ENCODE measurements at places on chromosomes 13 and 19.

- DNase-seq = no peak
Measured at GRCh38 chr13:41017817-41018601, 1.1 kb downstream of the ELF1 start.

DNA sequence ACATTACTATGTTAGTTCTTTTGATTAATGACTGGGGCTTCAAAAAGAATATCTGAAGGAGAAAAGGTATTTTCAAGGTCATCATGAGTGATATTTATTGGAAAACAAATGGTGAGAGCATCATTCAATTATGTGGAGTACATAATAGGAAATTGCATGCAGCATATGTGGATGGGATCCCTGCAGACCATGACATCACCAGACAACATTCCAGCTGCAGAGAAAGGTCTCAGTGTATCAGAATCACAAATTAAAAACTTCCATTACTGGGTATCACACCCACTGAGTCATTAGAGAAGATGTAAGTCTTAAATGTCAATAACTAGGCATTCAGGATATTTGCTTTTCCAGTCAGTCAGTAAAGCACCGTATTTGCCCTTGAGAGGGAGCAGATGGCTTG is 574.4 kb upstream of the SLC10A2 start:
- no peak for DNase-seq

DNA sequence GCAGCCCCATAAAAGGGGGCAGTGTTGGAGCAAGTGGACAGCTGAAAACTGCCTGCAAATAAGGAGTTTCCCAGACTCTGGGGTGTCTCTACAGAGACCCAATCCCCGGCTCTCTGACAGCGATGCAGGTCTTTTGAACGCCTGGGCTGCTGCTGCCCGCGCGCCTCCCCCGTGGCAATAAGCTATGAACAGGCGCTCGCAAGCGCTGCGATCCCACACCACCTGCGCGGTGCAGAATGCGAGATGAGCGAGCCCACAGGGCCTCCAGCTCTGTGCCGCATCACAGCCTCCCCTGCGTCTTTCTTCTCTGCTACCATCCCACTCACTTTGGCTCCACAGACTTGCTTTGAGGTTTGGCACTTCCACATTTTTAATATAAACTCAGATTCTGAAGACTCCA is 62.3 kb downstream of the KCTD15 start:
- DNase-seq = no peak

GRCh38 chr13:27967203-27967735 is 1.8 kb downstream of the CDX2 start:
- no peak for DNase-seq

GRCh38 chr19:45668342-45668871 is 386 bp downstream of the GIPR start:
- no peak for DNase-seq

DNA sequence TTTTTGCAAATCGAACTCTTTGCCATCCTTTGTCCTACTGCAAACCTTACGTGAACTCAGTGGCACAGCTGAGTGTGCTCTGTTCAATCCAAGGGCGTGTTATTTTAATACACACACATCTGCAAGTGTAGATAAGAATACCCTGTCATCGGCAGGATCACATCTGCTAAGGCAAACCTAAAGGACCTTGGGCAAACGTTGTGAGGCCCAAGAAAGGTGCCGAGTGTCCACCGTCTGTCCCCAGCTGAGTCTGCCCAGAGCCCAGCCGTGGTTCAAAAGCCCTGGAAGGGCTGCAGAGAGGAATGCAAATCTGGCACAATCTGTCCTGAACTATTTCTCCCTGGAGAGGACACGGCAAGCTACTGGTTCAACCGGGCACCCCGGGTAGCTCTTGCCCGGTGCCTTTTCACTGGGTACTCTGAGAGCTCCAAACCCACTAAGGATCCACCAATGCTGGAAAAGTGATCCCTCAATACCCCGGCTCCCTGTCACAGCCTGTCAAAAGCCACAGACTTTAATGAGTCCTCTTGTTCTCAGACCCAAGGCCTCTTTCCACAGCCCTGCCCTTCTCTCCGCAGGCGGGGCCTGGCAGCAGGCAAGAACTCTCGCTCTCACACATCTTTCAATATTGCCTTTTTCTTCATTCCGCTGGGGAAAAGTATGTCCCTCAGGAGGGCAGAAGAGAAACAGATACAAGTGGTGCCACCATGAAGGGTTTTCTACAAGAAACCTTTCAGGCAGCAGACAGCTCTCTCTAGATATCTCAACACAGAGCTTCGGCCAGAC is 17.0 kb downstream of the SLC7A1 start:
- DNase-seq = no peak

- no peak for DNase-seq
Measured at GRCh38 chr13:110646442-110647364, 31.4 kb downstream of the NAXD start.

GRCh38 chr13:113069861-113070805 is 35.5 kb upstream of the F7 start:
- DNase-seq = no peak

DNA sequence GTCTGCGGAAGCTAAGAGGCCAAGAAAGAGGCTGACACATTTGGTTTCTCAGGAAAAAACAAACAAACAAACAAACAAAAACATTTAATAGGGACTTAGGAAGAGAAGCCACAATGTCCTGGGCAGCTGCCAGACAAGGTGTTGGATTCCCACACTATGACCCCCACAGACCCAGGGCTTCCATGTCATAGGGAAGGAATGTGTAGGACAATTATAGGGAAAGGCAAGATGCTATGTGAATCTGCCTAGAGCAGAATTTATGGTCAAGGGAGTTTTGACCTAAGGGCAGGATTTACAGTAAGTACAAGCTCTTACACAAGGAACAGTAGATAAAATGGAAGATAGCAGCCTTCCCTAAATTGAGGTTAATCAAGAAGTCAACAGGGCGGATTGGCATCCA is 9.1 kb upstream of the CDADC1 start:
- DNase-seq = no peak

GRCh38 chr19:38714354-38714778 is 29.9 kb downstream of the CAPN12 start:
- no peak for DNase-seq

DNA sequence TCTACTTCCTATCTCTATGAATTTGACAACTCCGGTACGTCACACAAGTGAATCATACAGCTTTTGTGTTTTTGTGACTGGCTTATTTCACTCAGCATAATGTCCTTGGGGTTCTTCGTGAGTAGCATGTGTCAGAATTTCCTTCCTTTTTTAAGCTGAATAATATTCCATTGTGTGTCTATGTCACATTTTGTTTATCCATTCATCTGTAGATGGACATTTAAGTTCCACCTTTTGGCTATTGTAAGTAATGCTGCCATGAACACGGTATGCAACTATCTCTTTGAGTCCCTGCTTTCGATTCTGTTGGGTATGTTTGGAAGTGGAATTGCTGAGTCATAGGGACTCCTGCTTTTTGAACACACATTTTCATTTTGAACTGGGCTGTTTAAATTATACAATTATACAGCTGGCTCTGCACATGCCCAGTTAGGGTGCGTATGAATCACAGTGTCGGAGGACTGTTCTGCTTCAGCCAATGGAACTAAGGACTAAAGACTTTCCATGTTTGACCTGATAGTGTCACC is 43.0 kb upstream of the C13orf42 start:
- no peak for DNase-seq

GRCh38 chr13:91242652-91243051 is 104.8 kb upstream of the MIR17HG start:
- no peak for DNase-seq

DNA sequence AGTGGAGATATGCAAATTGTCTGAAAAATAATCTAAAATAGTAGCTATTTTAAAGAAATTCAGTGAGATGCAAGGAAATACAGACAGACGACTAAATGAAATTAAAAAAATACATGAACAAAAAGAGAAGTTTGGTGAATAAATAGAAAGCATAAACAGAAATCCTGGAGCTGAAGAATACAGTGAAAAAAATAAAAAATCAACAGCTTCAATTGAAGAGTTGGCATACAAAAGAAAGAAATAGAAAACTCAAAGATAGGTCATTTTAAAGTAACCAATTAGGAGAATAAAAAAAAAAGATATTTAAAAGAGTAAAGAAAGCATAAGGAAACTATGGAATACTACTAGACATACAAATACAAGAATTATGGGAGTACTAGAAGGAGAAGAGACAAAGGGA is 2191.5 kb upstream of the PCDH20 start:
- no peak for DNase-seq

GRCh38 chr19:623974-624373 is 9.4 kb downstream of the POLRMT start:
- no peak for DNase-seq

- DNase-seq = no peak
Measured at GRCh38 chr13:109096101-109096500, 466.7 kb downstream of the MYO16 start.

- peak; percentile 56 for DNase-seq
Measured at GRCh38 chr19:18436671-18437490, 1.1 kb downstream of the ISYNA1 start.

GRCh38 chr13:40770609-40770933 is 419 bp downstream of the MRPS31 start:
- no peak for DNase-seq

DNA sequence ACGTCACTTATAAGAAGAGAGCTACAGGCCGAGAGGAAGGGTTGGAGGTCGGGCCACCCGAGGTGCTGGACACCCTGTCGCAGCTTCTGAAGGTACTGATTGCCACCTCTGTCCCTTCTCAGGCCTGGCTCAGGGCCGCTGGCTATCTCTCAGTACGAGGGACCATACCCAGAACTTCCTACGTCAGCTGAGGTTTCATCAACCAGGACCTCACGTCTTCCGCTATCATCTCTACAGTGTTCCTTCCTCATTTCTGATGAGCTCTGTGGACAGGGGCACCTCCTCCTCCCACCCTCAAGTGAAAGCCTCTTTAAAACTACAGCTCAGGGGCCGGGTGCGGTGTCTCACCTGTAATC is 58.2 kb upstream of the USE1 start:
- DNase-seq = no peak

DNA sequence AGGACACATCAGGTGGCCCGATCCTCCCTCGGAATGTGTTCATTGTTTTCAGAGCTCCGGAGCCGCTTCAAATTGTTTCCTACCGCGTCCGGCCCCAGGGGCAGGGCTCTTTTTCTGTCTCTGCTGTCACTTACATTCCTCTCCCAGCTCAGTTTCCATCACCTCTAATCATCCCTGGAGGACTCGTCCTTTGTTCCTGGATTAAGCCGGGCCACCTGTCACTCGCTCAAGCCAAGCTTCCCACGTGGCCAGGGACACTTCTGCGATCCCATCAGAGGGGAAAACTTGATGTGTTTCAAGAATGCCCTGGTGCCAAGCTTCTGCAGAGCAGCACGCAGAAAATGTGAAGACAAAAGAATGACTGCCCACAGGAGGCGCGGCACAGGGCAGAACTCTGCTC is 13.5 kb downstream of the IL17D start:
- no peak for DNase-seq

DNA sequence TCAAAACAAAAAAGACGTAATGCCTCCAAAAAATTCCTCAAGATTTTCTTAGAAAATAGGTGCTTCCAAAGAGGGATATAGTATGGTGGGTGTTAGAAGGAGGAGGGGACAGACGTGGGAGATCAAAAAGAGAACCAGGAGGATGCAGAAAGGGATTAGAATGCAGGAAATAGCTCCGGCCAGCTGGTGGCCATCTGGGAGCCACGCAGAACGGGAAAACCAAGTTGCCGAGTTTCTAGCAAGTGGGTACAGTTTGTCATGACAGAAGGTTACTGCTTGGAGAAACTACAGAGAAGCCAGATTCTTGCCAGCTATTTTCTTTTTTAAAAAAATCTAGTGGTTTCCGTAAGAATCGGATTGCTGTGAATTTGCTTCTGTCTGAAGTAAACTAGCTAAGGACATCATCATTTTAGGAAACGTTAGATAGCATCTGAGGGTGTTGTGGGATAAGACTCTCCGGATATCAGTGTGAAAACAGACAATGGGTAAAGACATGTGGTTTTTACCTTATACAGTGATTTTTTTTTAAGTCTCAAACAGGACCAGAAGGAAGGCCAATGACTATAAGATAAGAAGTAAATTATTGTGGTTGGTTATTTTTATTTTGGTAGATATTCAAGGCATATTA is 104.9 kb downstream of the HSPH1 start:
- DNase-seq = no peak

DNA sequence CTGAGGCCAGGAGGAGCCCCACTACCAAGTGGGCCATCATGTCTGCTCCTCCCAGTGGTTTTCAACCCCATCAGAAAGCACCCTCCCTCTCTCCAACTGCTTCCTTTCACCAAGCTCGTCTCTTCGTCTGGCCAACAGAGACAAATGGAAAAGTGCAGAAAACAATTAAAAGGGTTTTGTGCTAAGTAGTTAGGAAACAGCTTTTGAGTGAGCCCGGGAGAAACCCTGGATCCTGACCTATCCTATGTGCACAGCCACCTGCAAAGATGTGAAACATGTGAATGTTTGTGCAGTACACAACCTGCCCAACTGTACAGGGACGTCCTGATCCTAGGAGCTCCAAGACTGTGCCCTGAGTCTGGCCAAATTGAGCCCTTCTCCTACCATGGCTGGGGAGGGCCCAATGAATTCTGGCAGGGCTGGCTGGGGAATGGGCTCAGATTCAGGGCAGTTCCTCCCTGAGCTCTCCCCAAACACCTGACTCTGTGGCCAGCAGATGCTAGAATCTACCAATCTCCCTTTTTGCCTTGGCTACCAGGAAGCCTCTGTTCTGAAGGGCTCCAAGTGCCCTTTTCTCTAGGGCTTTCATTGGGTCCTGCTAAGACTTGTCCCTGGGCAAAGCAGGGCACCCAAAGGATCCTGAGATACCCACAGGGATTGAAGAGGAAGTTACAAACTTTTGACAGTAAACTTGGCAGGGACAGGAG is 7.9 kb downstream of the TLE5 start:
- DNase-seq = no peak

DNA sequence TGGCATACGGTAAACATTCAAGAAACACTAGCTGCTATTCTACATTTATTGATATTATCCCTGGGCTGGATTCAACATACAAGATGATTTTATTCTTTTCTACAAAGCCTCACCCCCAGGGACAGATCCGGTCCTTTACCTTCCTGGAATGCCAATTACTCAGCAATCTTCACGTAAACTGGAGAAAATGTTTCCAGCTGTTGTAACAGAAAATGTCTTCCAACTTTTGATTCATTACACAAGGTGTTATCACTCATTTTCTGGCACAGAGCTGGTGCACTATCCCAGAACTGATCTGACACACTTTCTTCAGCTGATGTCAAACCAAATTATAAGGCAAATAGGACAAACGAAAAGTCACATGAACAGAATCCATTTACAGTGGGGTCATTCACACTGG is 33.1 kb downstream of the DCLK1 start:
- DNase-seq = no peak

GRCh38 chr19:12987781-12988180 is 7.5 kb upstream of the NFIX start:
- DNase-seq = no peak

DNA sequence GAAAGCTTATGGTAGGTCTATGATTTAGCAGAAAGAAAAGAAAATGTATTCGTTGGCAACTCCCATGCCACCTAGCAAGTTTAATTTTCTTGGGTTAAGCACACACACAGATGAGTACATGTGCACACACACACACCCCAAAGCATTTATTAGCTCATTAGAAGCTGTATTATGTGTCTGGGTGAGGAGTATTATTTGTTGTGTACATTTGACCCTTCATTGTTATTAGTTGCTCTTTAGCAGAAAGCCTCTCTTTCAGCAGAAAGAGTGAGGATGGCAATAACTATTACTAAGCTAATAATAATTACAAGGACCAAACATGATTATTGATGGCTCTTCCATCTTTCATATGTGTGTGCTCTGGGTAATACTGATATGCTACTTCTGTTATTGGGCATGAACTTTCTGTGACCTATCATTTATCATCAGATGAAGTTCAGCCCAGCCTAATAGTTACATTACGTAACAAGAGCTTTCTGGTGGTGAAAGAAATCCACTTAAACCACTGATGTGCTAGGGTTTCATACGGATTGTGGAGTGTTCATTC is 177.4 kb upstream of the OBI1 start:
- DNase-seq = no peak
